ENCODE measurements at places on chromosomes 4 and X.

- peak; percentile 27 for DNase-seq
Observed at GRCh38 chr4:139301821-139302611, at the start of gene NDUFC1. TSS of gene NDUFC1 (minus strand) at chr4:139302477. CDS start at chr4:139295798, 6,679 bp downstream.

- no peak for DNase-seq
Observed at GRCh38 chr4:64402684-64403083, 6.6 kb downstream of the TECRL start.

DNA sequence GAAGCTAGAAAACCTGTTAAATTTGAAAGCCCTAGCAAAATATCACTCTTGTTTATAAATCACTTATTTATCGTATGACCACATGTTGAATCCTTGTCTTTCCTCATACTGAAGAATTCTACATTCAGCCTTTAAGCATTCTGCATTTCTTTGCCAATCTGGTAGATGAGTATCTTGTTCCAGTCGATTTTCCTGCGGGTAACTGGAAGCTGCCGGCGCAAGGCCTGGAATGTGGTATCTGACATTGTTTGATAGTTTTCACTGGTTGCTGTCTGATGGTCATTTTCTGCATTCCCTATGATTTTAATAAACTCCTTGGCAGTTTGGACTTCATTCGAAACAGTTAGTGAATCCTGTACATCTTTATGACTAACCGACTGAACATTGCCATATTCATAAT lies 13.7 kb upstream of the PHKA1 start:
- DNase-seq: no peak

DNA sequence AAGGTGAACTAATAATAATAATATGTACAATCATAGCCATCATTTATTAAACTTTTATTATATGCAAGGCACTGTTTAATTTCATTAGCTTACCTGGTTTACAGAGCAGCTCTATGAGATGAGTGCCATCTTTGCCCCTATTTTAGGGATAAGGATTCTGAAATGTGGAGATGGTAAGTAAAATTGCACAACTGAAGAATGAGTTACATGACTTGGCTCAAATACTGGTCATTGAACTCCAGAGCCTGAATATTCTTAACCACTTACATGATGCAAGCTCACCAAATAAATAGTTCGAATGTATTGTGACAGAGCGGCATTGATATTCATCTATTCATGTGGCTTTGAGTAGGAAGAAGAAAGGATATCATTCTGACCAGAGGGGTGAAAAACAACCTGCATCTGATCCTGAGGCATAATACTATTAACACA lies 11.7 kb downstream of the ALB start:
- no peak for DNase-seq

DNA sequence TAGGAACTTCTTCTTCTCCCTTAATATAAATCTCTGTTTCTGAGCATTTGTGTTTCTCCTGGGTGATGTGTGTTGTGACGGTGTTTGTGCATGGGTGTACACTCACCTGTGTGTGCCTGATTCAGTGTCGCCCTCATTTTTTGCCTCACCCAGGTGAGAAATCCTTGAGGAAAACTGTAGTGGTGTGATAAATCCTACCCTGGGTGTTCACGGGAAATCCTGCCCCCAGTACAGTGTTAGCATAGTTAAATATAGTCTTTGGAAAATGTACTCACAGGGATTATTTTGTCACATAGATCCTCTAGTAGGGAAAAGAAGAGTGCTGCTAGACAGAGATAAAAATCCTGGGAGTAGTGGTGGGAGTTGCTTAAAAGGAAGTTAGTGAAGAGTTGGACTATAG lies 291.9 kb upstream of the PITX2 start:
- DNase-seq: no peak

Data from stimulated activated CD8-positive, alpha-beta memory T cell treated with anti-CD3 and anti-CD28 coated beads, Interleukin-4, amount 100 ng/mL, for 1 hour (primary cell).